Right lobe of liver (tissue), 6 donors: ENCODE measurements at places on chromosomes 7 and 10.

GRCh38 chr10:11148142-11149028 is 130.7 kb downstream of the CELF2 start:
- no peaks in the 10 kb centered on the region for H3K36me3 ChIP-seq
- H3K4me1 ChIP-seq = no peaks in the 10 kb centered on the region
- DNase-seq = no peak
- H3K4me3 ChIP-seq = no peak overlapping the region

GRCh38 chr7:112431803-112432202 is 18.5 kb upstream of the IFRD1 start:
- no peaks in the 10 kb centered on the region for H3K36me3 ChIP-seq
- no peak overlapping the region for H3K27ac ChIP-seq
- DNase-seq = no peak
- H3K4me1 ChIP-seq = no peaks in the 10 kb centered on the region
- no peaks in the 10 kb centered on the region for H3K27me3 ChIP-seq

- H3K4me3 ChIP-seq = no peak overlapping the region
- DNase-seq = no peak
- H3K27me3 ChIP-seq = no peaks in the 10 kb centered on the region
Observed at GRCh38 chr10:76581506-76582256, 1055.9 kb downstream of the KCNMA1 start.

DNA sequence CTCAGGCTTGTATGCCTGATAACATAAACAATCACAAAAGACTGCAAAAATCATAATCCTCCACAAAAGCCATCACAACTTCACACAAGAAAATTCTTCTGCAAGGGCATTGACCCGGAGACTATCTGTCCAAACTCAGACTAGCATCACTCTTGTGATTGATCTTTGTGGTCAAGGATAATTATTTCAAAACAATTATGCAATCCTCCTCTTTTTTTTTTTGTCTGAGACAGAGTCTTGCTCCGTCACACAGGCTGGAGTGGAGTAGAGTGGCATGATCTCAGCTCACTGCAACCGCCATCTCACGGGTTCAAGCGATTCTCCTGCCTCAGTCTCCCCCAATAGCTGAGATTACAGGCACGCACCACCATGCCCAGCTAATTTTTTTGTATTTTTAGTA is 22.2 kb downstream of the CDNF start:
- DNase-seq = no peak
- no peaks in the 10 kb centered on the region for H3K36me3 ChIP-seq
- no peaks in the 10 kb centered on the region for H3K27me3 ChIP-seq
- H3K4me3 ChIP-seq = no peak overlapping the region

DNA sequence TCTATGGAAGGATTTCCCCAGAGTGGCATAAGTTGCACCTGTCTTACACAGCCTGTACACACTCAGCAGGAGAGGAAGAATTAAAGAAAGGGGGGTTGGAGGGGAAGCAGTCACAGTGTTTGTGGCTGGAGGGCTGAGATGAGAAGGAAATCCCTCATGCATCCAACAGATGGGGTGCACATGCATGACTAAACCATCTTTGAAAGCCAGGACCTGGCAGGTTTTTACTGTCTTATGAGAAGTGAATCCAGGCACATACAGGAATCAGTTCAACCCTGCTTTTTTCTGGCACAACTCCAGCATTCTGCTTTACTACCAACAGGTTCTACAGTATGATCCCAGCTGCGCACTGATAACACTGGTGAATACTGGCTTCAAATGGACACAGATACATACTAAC is 107.7 kb downstream of the CACNA2D1 start:
- no peak for DNase-seq
- no peaks in the 10 kb centered on the region for H3K36me3 ChIP-seq
- no peak overlapping the region for H3K27ac ChIP-seq
- no peaks in the 10 kb centered on the region for H3K27me3 ChIP-seq

DNA sequence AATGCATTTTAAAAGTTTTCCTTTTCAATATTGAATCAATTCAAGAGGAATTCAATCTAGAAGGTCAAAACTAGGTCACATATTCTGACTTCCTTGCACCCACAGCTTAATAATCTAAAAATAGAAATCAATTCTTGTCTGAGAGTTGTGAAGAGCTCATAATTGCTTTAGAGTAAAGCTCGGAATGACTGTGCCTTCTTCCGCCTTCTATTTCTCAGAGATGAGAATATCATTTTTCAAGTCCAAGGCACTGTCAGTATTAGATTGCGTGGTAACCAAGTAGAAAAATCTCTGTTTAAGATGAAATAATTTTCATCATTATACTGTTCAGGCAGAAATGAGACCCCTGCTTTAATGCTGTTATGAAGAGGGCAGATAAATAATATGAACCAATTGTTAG is 272.2 kb upstream of the NFE2L3 start:
- DNase-seq = no peak
- H3K4me1 ChIP-seq = no peaks in the 10 kb centered on the region
- no peak overlapping the region for H3K4me3 ChIP-seq
- H3K27me3 ChIP-seq = no peaks in the 10 kb centered on the region
- no peaks in the 10 kb centered on the region for H3K36me3 ChIP-seq
- H3K27ac ChIP-seq = no peak overlapping the region

- DNase-seq = peak; percentile 39
- no peaks in the 10 kb centered on the region for H3K36me3 ChIP-seq
- no peak overlapping the region for H3K4me3 ChIP-seq
- no peak overlapping the region for H3K27ac ChIP-seq
- no peaks in the 10 kb centered on the region for H3K27me3 ChIP-seq
- H3K4me1 ChIP-seq = no peaks in the 10 kb centered on the region
Observed at GRCh38 chr10:133140417-133141143, 19.4 kb upstream of the KNDC1 start.

DNA sequence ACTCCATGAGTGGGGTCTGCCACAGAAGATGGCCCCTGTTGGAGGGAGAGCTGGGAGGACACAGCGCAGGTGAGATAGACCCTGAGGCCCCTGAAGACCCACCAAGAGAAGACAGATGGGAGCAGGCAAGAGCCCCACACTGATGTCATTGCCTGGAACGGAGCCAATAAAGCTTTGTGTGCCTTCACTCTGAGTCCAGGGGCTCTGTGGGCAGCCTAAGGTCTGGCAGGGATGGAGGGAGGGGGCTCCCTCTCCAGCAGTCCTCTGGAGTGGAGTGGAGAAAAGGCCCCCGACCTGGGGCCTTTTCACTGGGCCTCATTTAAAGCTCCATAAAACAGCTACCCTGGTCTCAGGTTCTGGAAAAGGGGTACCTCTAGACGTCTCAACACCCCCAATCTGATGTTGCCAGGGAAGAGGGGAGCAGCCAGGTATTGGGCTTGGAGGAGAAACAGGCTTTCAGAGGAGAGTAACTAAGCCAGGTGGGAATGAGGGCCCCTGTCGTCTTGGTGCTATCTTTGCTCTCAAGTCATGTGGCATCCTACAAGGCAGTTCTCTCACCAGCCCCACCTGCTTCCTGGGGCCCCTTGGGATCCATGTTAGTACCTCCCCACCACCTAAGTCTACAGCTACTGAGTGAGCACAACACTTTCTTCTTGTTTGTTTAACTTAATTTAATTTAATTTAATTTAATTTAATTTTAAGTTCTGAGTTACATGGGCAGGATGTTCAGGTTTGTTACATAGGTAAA is 1.4 kb downstream of the C10orf62 start:
- no peaks in the 10 kb centered on the region for H3K36me3 ChIP-seq
- DNase-seq = no peak
- H3K4me1 ChIP-seq = no peaks in the 10 kb centered on the region
- no peak overlapping the region for H3K27ac ChIP-seq
- H3K4me3 ChIP-seq = no peak overlapping the region

- H3K4me3 ChIP-seq = no peak overlapping the region
- no peaks in the 10 kb centered on the region for H3K4me1 ChIP-seq
- no peak overlapping the region for H3K27ac ChIP-seq
Observed at GRCh38 chr10:129958148-129958628, 5.9 kb downstream of the EBF3 start.

DNA sequence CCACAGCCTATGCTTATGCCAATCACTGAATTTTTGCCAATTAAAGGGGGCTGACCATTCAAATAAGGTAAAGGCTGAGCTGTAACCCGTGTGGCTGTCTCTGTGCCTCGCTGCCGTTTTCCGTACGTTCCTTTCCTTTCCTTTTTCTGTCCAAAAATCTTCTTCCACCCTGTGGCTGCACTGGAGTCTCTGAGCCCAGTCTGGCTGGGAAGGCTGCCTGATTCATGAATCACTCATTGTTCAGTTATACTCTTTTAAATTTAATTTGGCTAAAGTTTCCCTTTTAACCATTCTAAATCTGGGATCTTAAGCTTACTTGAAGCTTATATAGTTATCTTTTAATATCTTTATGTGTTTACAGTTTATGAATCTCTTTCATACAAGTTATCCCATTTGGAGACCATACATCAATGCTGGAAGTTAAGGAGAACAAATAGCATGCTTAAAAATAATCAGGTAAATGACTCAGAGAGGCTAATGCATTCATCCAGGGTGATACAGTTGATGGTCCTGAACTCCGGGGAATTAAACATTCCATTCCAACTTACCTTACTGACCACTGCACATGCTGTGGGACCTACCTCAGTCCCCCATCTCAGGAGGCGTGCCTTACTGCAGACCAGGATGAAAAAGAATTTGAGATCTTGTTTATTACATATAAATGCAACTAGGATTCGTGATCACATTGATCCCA is 385.3 kb upstream of the ADARB2 start:
- H3K4me3 ChIP-seq = no peak overlapping the region
- no peaks in the 10 kb centered on the region for H3K27me3 ChIP-seq
- no peak for DNase-seq
- no peak overlapping the region for H3K27ac ChIP-seq
- H3K4me1 ChIP-seq = no peaks in the 10 kb centered on the region

DNA sequence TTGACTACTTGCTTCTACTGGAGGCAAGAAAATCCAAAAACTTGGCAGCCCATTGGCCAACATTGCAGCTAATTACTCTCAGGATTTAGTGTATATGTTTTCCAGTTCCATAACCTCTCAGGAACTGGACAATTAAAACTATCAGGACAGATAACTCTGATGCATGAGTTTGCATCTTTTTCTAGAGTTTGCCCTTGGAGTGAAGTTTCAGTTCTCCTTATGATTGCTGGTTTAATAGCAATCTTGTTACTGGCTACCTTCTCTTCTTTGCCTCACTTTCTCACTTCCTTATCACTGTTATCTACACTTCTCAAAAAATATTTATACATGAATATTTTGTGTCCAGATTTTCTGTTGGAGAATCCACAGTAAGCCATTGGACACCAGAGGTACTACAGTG is 735.9 kb downstream of the PCDH15 start:
- no peak overlapping the region for H3K4me3 ChIP-seq
- no peak for DNase-seq
- no peak overlapping the region for H3K27ac ChIP-seq
- H3K27me3 ChIP-seq = no peaks in the 10 kb centered on the region
- no peaks in the 10 kb centered on the region for H3K4me1 ChIP-seq
- no peaks in the 10 kb centered on the region for H3K36me3 ChIP-seq

GRCh38 chr7:159140170-159140910 is 4.3 kb downstream of the VIPR2 start:
- no peak overlapping the region for H3K27ac ChIP-seq
- no peak for DNase-seq
- H3K4me3 ChIP-seq = no peak overlapping the region
- H3K36me3 ChIP-seq = no peaks in the 10 kb centered on the region
- H3K4me1 ChIP-seq = peaks cover 11% of the 10 kb centered on the region
- no peaks in the 10 kb centered on the region for H3K27me3 ChIP-seq

GRCh38 chr7:149850716-149851115 is 12.5 kb downstream of the ZNF862 start:
- H3K4me1 ChIP-seq = no peaks in the 10 kb centered on the region
- no peak for DNase-seq
- H3K36me3 ChIP-seq = no peaks in the 10 kb centered on the region
- no peak overlapping the region for H3K4me3 ChIP-seq
- no peak overlapping the region for H3K27ac ChIP-seq

DNA sequence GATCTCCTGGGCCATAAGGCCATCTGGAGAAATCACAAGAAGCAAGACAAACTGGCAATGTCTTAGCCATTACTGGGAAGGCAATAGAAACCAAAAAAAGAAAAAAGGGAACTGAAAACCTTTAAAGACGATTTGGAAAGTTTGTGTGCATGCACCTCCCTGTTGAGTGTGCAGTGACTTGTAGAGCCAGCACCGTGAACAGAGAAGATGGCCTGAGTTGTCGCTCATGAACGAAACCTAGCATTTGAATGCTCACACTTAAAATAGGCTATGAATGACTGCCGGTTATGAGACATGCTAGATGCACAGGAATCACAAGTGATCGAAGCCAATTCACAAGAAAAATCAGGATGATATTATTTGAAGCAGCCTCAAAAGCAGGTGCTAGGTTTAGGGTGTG is 151.3 kb upstream of the ADO start:
- no peaks in the 10 kb centered on the region for H3K4me1 ChIP-seq
- H3K27ac ChIP-seq = no peak overlapping the region
- H3K4me3 ChIP-seq = no peak overlapping the region

GRCh38 chr10:77661100-77661499 is 23.5 kb upstream of the KCNMA1 start:
- H3K4me3 ChIP-seq = no peak overlapping the region
- H3K4me1 ChIP-seq = no peaks in the 10 kb centered on the region
- no peak overlapping the region for H3K27ac ChIP-seq
- DNase-seq = no peak
- no peaks in the 10 kb centered on the region for H3K27me3 ChIP-seq

- no peaks in the 10 kb centered on the region for H3K4me1 ChIP-seq
- H3K27me3 ChIP-seq = no peaks in the 10 kb centered on the region
- H3K36me3 ChIP-seq = no peaks in the 10 kb centered on the region
- DNase-seq = no peak
- H3K27ac ChIP-seq = no peak overlapping the region
Observed at GRCh38 chr10:3926258-3926657, 141.2 kb upstream of the KLF6 start.

DNA sequence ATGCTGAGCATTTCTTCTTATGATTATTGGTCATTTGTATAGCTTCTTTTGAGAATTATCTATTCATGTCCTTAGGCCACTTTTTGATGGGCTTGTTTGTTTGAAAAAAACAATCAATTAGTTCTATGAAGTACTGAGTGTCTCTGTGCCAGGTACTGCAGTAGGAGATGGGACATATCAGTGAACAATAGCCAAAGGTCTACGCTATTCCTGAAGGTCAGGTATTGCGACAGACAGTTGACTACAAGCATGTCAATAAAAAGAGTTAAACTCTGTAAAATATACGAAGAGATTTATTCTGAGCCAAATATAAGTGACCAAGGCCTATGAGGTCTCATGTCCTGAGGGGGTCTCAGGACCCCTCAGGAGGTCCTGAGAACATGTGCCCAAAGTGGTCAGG is 122.1 kb upstream of the NFE2L3 start:
- H3K27me3 ChIP-seq = no peaks in the 10 kb centered on the region
- H3K4me1 ChIP-seq = no peaks in the 10 kb centered on the region
- DNase-seq = no peak
- H3K4me3 ChIP-seq = no peak overlapping the region

GRCh38 chr10:60613434-60613833 is 164.8 kb upstream of the CDK1 start:
- no peaks in the 10 kb centered on the region for H3K36me3 ChIP-seq
- H3K27me3 ChIP-seq = no peaks in the 10 kb centered on the region
- H3K4me1 ChIP-seq = no peaks in the 10 kb centered on the region
- H3K27ac ChIP-seq = no peak overlapping the region
- no peak overlapping the region for H3K4me3 ChIP-seq
